ENCODE measurements at places on chromosomes 3 and 15.

GRCh38 chr15:63530752-63531299 lies 26.4 kb downstream of the USP3 start:
- DNase-seq: no peak

GRCh38 chr15:96977886-96978285 lies 647.4 kb downstream of the NR2F2 start:
- no peak for DNase-seq

GRCh38 chr3:39982665-39983357 lies 173.4 kb downstream of the MYRIP start:
- no peak for DNase-seq

GRCh38 chr15:81786776-81787175 lies 259.0 kb downstream of the MEX3B start:
- DNase-seq: no peak

DNA sequence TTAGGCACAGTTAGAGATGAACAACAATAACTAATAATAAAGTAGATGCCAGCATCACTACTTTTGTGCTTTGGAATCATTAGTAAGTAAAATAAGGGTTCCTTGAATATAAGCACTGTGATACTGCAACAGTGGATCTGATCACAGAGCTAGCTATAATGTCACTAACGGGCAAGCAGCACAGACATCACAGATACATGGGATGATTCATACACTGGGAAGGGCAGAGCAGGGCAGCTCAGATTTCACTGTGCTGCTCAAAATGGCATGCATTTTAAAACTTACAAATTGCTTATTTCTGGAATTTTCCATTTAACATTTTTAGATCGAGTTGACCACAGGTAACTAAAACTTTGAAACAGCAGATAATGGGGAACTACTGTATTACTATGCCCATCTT lies 476.6 kb downstream of the FHIT start:
- DNase-seq: no peak

DNA sequence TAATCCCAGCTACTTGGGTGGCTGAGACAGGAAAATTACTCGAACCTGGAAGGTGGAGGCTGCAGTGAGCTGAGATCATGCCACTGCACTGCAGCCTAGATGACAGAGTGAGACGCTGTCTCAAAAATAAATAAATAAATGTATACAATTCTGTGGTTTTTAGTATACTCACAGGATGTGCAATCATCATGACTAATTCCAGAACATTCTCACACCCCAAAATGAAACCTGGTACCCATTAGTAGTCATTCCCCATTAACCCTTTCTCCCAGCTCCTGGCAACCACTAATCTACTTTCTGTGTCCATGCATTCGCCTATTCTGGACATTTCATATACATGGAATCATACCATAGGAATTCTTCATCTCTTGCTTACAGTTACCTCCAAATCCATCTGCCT lies 44.5 kb downstream of the LRRFIP2 start:
- DNase-seq: no peak

DNA sequence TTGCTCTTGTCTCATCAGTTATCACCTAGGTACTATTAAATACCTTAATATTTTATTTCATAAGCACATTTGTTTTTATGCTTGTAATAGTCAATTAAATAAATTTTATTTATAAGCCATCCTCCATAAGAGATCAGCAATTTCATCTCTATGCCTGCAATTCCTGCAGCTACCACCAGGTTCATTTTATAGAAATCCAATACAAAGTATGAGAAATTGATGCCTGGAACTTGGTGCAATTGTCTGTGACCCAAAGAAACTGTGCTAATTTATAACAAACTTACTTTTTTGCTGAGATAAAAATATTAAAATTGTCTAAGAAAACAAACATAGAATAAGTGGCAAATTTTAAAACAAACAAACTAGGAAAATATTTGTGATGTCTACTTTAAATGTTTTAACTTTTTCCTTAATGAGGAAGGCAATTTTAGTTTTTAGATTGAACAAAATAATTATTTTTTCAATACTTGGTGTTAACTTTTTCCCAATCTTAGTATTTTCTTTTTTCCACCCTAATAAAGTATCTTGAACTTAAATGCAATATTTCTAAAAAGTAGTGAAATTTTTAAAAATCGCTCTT lies 1026.6 kb downstream of the ROBO1 start:
- DNase-seq: no peak

DNA sequence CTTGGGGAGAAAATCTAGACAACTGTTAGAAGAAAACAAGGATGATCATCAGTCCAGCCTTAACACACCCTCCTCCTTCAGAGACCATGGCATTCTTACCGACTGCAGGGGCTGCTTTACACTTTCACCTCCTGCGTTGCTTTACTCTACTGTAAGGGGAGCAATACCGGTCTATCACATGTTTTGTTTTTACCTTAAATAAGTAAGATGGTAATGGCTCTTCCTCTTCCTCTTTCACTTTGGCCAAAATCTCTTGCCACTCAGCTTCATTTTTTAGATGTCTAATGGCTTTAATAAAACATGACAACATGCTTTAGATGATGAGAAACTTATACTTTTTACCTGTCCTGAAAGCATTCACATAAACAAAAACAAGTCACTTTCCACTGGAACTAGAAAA lies 33.4 kb upstream of the STIMATE start:
- no peak for DNase-seq

DNA sequence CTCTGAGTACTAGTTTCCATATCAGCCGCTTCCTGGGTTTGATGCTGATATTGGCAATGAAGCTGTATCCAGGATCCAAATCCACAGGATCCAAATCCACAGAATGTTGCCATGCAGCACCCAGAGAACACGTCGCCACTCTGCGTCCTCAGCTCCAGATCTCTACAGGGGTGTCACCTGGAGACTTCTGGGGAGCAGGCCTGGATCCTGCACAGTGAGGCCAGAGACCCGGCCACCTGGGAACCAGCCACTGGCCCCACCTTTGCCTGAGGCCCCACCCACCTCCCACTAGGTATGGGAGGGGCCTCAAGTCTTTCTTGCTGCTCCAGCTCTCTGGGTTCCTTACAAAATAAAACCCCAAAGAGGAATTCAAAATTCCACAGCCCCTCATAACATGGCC lies 123.9 kb downstream of the LRRK1 start:
- no peak for DNase-seq

GRCh38 chr15:62165104-62165792 lies at the start of gene C2CD4B:
Gene C2CD4B, minus strand, starts transcription at chr15:62165285. Its CDS starts 301 bp downstream, at chr15:62164984.
- DNase-seq: no peak

- DNase-seq: peak; percentile 68
These were observed 2.2 kb upstream of the DCAF1 start for GRCh38 chr3:51501833-51502561.

DNA sequence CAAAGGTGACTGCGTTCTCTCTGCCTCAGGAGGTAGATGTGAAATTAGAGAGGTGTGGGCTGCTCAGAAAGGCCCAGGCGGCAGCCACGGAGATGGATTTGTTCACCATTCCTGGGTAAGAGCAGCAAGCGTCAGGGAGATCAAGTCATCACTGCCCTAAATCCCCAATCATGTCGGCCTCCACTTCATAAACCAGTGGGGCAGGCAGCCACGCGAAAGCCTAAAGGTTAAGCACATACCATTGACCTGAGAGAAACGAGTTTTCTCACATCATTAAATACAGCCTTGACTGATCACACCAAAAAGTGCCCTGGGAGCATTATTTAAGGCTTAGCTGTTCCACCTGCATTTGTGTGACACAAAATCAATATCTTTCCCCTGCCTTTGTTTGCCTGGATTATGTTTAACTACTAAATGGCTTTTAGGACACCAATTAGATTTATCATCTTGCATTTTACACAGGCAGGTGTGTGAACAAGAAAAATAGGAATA lies 50.7 kb upstream of the FOXB1 start:
- DNase-seq: no peak

DNA sequence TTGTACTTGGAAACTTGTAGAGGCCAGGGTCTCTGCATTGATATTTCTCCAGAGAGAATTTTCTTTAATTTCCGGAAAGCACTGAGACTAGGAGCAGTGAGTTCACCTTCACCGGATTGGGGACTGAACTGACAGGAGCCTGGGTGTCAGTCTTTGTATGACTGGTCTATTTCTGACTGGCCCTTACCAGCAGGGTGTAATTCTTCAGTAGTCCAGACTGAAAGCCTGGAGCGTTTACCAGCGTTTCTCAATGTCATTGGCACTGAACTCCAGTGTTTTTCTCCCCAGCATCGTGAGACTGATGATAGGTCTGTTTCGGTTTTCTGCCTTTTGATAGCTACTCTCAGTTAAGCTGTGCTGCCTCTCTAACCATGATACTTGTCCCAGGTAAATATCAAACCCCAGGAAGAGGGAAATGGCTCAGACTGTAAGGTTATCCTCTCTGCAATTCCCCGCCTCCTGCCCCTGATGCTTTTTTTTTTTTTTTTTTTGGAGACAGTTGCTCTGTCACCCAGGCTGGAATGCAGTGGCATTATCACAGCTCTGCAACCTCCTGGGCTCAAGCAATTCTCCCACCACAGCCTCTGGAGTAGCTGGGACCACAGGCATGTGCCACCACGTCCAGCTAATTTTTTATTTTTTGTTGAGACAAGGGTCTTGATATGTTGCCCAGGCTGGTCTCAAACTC lies 103.6 kb downstream of the CACNA2D3 start:
- DNase-seq: no peak

DNA sequence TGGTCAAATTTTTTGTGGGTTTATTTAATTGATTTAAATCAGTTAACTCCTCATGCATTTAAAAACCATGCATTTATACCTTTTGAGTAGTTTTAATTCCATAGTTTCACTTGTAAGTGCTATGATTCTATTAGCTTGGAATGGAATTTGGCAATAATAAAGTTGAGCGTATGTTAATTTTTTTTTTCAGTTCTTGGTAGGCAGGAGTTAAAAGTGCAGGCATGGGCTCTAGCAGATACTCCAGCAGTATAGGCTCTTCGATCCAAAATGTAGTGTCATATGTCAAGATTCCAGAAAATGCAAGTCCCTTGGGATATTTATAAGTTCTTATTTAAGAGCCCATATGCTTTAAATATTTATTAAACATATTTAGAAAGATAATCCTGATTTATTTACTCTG lies 70.3 kb downstream of the LYSMD4 start:
- DNase-seq: no peak
